ENCODE measurements at places on chromosomes 7 and 10.

GRCh38 chr7:144384071-144384470, 19.4 kb downstream of the NOBOX start:
- DNase-seq: no peak

- no peak for DNase-seq
Measured at GRCh38 chr10:77201135-77202106, 436.2 kb downstream of the KCNMA1 start.

DNA sequence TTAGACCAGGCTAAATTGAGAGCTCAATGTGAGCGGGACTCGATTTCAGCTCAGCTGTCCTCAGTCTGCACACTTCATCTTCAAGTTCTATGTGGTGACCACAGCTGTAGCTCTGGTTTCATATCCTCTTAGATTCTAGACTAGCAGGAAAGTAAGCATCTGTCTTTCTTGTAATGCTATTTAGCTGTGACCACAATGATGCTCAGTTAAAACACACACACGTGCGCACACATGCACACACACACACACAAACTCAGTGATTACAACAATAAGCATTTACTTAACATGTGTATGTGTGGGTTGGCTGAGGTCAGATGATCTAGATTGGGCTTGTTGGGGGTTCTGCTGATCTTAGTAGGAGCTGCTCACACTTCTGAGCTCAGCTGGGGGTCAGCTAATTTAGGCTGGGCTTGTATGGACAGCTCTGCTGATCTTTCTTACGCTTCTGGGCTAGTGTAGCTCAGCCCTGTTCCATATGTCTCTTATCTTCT, 82.5 kb downstream of the ZNF365 start:
- DNase-seq: no peak

GRCh38 chr7:25216837-25217236, 11.4 kb downstream of the NPVF start:
- DNase-seq: no peak

All from GF-D8 (cell line).